ENCODE measurements at places on chromosomes 13 and 19. TPM values are rescaled to one million over a fixed set of nuclear protein-coding genes. Genes with fewer than 3 reads are reported as not detected.

Gene BCAM
- total RNA-seq: 2.3 TPM

Gene PRR20D
- not detected for total RNA-seq

Gene ZNF558
- 49.1 TPM for total RNA-seq

Gene RDH8
- not detected for total RNA-seq

Gene MRPL54
- total RNA-seq: 16.8 TPM

Gene CACNA1A
- 31.4 TPM for total RNA-seq

Gene SMAD9
- 20.1 TPM for total RNA-seq

Gene ZNF211
- 34.9 TPM for total RNA-seq

Gene MICOS13
- 16.2 TPM for total RNA-seq

GRCh38 chr19:16398530-16399249 lies 73.1 kb downstream of the EPS15L1 start:
- DNase-seq: no peak

GRCh38 chr13:80821466-80821865 lies 480.5 kb upstream of the SPRY2 start:
- no peak for DNase-seq

GRCh38 chr19:44943801-44944249 lies 1.8 kb downstream of the APOC4 start:
- peak; percentile 19 for DNase-seq

- DNase-seq: no peak
Observed at GRCh38 chr13:93422980-93423543, 196.5 kb downstream of the GPC6 start.

GRCh38 chr13:98998831-98999638 lies 21.2 kb upstream of the DOCK9 start:
- no peak for DNase-seq

DNA sequence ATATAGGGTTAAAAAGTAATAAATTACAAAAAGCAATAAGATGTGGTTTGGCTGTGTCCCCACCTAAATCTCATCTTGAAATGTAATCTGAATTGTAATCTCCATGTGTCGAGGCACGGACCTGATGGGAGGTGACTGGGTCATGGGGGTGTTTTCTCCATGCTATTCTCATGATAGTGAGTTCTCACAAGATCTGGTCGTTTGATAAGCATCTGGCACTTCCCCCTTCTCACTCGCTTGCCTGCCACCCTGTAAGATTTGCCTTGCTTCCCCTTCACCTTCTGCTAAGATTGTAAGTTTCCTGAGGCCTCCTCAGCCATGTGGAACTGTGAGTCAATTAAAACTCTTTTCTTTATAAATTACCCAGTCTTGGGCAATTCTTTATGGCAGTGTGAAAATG lies 577.4 kb downstream of the TBC1D4 start:
- DNase-seq: no peak

DNA sequence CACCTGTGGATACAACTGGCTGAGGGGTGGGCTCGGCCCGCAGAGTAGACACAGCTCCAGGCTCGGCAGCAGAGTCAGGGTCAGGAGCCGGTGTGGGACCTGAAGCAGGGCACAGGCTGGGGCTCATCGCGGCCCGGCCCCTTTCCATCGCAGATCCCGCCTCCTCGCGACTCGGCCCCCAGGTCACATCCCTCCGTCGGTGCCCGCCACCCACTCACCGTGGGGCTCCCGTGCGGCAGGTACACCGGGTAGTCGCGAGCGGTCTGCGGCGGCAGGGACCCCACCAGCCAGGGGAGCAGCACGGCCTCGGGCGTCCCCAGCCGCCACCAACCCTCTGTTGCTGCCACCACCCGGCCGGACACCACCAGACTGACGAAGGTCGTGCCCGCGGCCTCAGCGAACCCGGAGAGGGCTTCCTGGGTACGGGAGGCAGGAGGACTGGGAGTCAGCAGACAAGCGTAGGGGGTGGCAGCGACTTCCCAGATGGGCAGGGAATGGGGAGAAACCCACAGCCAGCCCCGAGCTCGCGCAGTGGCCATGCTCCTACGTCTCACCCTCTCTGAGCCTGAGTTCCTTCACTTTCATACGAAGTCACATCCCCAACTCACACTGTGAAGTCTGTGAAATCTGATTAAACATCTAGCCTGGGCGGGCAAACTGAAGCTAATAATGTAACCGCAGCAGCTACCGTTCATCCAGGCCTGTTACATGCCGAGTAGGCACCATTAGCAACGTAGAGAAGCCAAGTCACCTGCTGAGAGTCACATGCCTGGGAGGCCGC lies 3.7 kb downstream of the FUZ start:
- peak; percentile 17 for DNase-seq

DNA sequence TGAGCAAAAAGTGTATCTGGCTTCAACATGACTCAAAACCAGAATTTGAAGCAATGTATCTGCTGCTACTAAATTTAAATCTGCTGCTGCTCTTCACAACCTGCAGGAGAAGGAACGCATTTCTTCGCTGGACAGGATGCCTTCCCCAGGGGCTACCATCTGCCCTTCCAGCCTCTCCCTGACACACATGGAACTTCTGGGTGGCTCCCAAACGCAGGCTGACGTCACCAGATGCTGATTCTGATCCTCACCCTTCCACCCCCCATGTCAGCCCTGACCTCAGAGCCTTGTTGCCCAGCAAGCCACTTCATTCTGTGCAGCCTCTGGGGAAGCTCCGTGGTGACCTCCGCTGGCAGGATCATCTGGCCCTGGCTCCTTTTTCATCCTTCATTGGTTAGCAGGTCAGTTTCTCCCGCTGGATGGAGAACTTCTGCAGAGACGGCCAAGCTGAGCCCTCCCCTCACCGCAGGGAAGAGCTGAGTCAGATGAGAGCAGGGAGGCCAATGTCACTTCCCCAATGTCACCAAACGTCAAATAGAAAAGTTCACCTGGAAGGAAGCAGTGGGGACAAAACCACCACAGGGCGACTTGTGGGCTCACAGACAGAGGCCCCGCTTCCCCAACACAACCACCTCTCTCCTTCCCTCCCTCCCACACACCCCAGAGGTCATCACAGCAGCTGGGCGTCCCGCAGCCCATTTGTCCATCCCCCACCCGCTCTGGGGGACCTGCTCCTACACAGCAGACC lies 14.0 kb upstream of the RAB20 start:
- no peak for DNase-seq

- DNase-seq: no peak
Observed at GRCh38 chr13:110507678-110508381, 53.7 kb downstream of the RAB20 start.

DNA sequence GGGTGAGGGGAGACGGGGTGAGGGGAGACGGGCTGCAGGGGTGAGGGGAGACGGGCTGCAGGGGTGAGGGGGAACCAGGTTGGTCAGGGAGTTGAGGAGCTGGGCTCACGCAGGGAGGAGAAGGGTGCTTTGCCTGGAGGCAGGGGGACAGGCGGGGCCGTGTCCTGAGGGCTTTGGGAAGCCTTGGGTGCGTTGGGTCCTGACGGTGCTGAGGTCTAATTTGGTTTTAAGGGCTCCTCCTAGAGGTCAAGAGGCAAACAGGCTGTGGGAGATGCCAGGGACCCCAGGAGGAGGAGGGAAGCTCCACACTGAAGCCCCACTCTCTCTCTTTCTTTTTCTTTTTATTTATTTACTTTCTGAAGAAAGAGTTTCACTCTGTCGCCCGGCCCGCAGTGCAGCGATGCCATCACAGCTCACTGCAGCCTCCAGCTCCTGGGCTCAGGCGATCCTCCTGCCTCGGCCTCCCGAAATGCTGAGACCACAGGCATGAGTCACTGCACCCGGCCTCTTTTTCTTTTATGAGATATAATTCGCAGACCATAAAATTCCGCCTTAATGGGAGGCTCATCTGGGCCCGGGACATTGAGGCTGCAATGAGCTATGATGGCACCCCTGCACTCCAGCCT lies 9.3 kb upstream of the MISP start:
- DNase-seq: no peak

DNA sequence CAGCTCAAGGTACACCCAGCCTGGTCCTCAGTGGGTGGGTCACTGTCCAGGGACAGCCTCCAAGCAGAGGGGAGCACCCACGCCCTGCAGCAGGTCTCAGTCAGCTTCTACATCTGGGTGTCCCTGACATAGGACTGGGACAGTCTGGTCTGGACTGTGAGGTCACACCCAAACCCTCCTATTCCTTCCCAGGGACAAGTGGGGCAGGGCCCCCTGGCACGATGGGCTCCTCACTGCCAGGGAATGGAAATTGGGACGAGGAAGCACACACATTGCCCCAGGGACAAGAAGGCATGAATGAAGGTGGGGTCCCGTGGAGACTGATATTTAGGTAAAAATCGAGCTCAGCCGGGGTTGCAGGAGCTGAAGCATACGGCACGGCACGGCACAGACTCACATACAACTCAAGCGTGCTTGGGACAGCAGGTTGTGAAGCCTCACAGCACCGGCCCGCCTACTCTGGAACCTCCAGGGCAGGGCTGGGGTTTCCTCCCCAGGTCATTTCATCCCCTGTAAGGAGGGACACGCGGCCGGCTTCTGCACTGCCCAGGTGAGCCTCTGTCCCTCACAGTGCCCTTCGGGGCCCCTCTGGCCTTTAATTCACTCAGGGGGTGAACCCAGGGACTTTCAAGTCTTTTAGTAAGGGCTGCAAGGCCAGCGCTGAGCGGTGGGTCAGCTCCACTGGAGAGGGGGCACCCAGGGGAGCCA lies 3.5 kb downstream of the PNMA8B start:
- DNase-seq: no peak

DNA sequence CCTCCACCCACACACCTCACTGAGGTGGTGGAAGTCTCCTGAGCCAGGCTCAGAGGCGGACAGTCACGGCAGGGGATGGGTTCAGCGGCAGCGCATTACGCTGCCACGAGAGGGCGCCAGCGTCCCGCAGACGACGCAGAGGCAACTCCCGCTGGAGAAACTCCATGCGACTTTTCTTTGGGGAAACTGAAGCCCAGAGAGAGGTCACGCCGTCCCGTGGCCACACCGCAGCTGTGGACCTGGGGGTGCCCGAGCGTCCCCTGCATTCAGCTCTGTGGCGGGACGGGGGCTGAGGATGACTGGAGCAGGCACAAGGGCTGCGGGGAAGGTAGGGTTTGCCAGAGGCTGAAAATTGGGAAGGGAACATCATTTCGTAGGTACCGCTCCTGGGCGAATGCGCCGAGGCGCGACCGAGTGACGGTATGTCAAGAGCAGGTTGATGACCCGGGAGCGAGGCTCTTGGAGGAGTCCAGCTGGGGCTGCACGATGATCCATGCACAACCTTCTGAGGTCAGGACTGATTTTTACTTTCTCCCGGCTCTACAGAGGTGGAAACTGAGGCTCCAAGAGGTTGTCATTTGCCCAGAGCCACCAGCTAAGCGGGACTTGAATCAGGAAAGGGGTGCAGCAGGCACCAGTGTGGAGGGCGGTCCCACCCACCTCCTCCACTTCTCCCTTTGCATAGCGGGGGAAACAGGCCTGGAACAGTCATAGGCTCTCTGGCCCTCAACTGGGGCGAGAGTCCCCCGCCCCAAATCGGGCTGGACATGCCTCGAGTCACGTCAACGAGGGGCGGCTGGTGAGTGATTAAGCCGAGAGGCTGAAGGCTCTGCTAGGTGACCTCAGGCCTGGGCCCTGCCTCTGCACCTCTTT lies 690 bp upstream of the ARRDC2 start:
- DNase-seq: peak; percentile 74

DNA sequence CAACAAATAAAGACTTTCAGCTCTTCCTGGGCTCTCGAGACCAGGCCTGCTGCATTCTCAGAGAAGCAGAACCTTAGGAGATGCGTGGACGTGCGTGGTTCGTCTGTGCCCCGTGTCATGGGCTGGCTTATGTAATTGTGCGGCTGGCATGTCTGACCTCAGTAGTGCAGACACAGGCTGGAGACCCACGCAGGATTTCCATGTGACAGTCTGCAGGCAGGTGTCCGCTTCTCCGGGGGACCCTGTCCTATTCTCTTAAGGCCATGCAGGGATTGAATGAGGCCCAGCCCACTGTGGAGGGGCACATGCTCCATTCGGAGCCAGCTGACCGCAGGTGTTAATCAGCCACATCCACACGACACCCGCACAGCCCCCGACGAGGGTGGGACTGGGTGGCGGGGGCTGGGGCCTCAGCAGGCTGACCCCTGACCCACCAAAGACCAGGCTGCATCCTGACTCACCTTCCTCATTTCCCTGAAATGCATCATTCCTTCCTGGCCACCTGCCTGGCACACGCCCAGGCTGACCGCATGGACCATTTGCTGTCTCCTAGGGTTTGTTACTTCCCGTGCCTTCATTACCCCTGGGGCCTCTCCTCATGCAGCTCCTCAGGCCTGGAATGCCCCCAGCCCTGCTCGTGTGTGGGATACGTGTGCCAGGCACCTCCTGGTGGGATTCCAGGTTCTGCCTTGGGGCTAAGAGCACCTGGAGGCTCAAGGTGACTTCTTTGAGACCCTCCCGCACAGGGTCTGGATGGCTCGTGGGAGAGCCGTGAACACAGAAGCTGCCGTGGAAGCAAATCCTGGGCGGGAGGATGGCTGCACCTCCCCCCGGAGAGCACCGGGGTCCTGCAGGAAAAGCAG lies 10.7 kb upstream of the MCF2L start:
- DNase-seq: no peak

- no peak for DNase-seq
Observed at GRCh38 chr19:43444531-43445287, 20.7 kb downstream of the LYPD3 start.

GRCh38 chr13:43146400-43146799 lies 123.0 kb downstream of the DNAJC15 start:
- no peak for DNase-seq

GRCh38 chr13:110360598-110360997 lies 53.5 kb downstream of the COL4A2 start:
- no peak for DNase-seq

DNA sequence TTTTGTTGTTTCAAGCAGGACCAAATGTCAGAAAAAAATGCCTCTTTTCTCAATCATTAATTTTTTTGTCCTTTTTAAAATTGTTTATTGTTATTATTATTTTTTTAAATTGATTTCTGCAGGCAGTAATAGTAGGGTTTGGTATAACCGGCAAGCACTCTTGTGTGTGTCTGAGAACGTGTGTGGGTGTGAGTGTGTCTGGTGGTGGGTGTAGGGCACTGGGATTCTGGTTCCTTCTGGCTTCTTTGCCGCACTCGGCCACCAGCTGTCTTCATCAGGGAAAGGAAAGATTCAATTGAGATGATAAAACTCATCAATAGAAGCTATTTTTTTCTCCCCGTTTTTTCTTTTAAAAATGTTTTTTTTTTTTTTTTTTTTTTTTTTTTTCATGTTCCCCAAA lies 56.4 kb downstream of the IER2 start:
- no peak for DNase-seq

DNA sequence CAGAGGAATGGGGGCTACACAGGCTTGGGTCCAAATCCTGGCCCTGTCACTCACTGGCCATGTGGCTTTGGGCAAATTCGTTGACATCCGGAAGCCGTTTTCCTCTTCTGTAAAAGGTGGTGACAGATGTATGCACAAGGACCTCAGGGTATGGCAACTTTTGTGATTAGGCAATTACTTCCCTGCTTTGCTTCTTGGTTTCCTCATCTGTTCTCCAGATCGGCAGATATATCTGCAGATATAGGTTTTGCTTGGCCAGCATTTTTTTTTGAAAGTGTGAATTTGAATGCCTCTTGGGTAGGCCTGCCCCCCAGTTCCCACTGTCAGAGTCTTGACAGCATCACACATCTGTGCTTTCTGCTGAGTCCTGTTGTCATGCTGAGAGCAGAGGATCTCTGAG lies 17.7 kb downstream of the TMEM272 start:
- no peak for DNase-seq

GRCh38 chr13:99657848-99658260 lies 156.6 kb downstream of the TM9SF2 start:
- DNase-seq: no peak

GRCh38 chr13:20165417-20166257 lies 4.8 kb upstream of the GJA3 start:
- DNase-seq: no peak
